ENCODE measurements at places on chromosomes 3 and 15.

- DNase-seq: no peak
Measured at GRCh38 chr3:10993729-10994065, 1.1 kb downstream of the SLC6A1 start.

- no peak for DNase-seq
Measured at GRCh38 chr3:17307482-17307881, 422.7 kb downstream of the PLCL2 start.

GRCh38 chr3:100954990-100955389 is 38.2 kb downstream of the ABI3BP start:
- DNase-seq: no peak

DNA sequence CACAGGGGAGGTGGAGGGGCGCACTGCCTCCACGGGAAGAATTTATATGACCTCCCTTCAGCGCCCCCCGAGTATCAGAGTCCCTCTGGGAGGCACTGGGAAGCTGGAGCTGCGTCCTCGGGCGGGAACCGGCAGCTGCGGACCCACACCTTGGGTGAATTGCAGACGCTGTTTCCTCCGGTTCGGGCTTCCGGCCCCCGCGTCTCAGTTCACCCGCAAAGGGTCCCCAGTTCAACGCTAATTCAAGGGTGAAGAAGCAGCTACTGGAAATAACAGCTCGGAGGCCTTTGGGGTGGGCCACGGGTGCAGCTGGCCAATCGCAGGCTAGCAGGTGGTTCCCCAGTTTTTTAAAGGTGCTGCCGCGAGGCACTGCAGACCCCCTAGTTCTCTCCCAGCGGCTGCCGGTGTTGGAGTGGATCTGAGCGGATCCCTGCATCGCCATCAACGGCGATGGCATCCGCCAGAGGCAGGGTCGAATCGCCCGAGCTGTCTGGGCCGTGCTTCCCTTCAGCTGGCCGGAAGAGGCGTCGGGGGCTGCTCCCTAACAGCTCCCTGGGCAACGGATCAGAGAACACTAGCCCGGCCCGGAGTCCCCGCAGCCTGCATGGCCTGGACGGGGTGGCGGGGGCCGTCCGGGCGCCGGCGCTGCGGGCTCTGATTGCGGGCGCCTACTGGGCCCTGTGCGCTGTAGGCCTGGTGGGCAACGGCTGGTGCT is 19.4 kb upstream of the ADAMTS7 start:
- DNase-seq: no peak

- DNase-seq: no peak
Measured at GRCh38 chr15:88246081-88246480, 10.5 kb downstream of the NTRK3 start.

Data from NCI-H1417 (cell line).